Mesothelial cell of epicardium (in vitro differentiated cells): ENCODE measurements at places on chromosomes 5 and 9.

DNA sequence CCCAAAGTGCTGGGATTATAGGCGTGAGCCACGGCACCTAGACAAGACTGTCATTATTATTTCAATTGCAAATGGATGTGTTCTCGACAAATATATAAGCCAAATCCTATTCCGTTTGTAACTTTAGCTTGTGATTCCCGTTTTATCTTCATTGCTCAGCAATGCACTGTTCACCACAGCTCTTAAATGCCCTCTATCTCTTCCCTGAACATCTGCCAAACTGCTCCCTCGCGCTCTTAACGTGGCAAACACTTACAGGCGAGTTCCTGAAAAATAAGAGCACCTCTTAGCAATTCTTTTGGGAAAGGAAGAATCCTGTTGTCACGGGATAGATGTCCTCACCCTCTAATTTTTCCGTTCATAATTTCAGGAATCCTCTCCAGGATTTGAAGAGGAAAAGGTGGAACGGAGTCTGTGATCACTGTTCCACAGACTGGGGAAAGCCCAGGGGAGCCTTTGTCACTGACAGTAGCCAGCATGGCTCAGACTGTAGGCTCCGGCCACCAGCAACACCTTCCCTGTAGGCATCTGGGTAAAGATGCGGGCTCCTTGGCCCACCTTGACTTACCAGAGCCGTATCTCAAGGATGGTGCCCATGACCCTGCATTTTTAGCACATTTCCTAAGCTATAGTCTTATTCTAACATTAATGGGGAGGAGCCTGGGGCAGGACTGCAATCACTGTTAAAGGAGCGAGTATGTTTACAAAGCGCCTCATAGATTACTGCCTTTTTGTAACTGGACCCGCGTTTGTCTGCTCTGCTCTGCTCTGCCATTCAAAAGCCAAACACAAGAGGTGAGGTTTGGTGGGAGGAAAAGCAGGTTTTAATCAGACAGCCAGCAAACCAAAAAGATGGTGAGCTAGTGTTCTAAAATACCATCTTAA is 20.2 kb upstream of the GNPDA1 start:
- no peak for DNase-seq

- no peak for DNase-seq
These were observed 17.8 kb downstream of the C9orf85 start for GRCh38 chr9:71929223-71929622.

- no peak for DNase-seq
These were observed 10.8 kb upstream of the NIPAL4 start for GRCh38 chr5:157449011-157449723.

- DNase-seq, result no peak
These were observed 35.1 kb downstream of the SPTAN1 start for GRCh38 chr9:128587453-128587852.

DNA sequence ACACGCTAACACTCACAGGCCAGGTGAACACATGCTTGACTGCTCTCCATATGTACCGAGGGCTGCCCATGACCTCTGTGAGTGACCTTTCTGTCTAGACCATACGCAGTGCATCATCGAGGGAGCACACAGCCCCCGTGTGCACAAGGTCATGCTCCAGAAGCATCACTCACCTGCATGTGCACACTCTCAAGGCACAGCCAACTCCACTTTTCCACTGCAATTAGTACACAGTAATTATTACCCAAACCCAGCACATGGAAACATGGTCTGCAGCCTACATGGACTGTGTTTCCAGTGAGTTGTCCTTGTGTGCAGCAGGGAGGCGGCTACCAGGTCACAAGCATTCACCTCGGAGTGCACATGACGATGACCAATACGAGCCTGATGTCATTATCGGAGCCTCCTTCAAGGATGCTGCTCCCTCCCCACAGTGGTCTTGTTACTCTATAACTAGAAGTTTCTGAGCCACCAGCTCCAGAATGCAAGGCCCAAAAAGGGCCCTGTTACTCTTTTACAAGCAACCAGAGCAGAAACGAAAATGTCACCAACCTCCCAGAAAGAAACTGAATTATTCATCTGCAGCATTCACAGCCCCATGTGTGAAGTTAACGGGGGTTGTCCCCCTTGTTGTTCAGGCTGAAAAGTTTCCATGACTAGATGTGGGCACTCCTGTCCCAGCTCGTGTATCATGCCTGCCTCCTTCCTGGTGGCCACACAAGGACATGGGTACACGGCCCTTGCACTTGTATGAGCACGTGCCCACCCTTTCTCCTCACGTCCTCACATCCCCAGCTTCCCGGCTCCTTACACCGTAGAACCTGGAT is 31.2 kb downstream of the SEMA4D start:
- DNase-seq, result no peak
